Caki2 (cell line): ENCODE measurements at places on chromosomes 2 and 18. TPM values are rescaled to one million over a fixed set of nuclear protein-coding genes. Genes with fewer than 3 reads are reported as not detected.

DNA sequence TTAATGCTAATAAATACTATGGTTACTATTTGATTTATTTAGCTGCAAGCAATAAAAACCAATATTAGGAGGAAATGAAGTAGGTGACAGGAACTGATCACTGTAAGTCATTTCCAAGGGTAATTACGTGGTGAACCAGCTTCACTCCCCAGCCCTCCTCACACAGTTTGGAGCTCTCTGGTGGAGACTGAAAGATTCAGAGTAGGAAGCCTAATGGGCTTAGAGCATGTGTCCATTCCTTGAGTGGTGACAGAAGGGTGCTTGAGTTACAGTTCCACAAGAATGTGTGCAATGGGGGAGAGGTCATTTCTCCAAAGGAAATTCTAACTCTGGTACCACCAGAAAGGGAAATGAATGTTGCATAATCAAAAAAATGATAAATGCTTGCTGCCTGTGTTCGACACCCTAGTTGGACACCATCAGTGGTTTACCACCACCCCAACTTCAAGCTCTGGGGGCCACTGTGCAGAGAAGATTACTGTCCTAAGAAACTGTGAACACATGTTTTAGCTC is 285.1 kb upstream of the MMADHC start:
- no peak for DNase-seq

The CLEC4F gene
- not detected in 2 replicates for total RNA-seq

The XIRP2 gene
- not detected in 2 replicates for total RNA-seq

DNA sequence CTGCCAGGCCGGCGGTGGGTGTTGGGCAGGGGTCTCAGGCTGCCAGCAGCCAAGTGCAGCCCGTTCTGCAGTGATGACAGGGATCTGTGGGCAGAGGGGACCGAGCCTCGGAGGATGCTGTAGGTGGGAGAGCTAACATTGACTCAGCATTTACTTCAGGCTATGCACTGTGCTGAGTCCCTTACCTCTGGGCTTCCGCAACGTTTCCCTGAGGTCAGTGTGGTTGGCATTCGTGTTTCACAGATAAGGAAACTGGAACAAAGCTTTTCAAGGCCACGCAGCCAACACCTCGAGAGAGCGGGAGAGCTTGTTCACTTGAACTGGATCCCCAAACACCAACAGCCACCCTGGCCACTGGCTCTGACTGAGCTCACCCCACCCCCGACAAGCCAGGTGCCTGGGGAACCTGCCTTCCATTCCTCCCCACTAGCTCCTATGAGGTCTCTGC is 839 bp upstream of the GPR148 start:
- DNase-seq, result no peak

GRCh38 chr2:168217920-168218319 is 29.5 kb downstream of the STK39 start:
- no peak for DNase-seq

- no peak for DNase-seq
Measured at GRCh38 chr2:26269571-26270158, 24.9 kb downstream of the HADHB start.

- DNase-seq, result no peak
Measured at GRCh38 chr2:65661980-65662653, 229.7 kb upstream of the SPRED2 start.

- no peak for DNase-seq
Measured at GRCh38 chr2:2886922-2887321, 490.7 kb downstream of the EIPR1 start.

- DNase-seq, result no peak
Measured at GRCh38 chr2:207235621-207236020, 69.9 kb upstream of the KLF7 start.

The NPPC gene
- not detected in 2 replicates for total RNA-seq

The IL1RL2 gene
- not detected in 2 replicates for total RNA-seq

The ALMS1 gene
- 6.4 and 17.0 TPM in 2 replicates for total RNA-seq

The LGALSL gene
- 11.1 and 12.0 TPM in 2 replicates for total RNA-seq

The AMER3 gene
- total RNA-seq, result not detected in 2 replicates

The DHRS9 gene
- 0.70 and 0.88 TPM in 2 replicates for total RNA-seq

The EVA1A gene
- total RNA-seq, result 281 and 383 TPM in 2 replicates

- DNase-seq, result no peak
Measured at GRCh38 chr18:9058406-9058805, 44.1 kb upstream of the NDUFV2 start.

DNA sequence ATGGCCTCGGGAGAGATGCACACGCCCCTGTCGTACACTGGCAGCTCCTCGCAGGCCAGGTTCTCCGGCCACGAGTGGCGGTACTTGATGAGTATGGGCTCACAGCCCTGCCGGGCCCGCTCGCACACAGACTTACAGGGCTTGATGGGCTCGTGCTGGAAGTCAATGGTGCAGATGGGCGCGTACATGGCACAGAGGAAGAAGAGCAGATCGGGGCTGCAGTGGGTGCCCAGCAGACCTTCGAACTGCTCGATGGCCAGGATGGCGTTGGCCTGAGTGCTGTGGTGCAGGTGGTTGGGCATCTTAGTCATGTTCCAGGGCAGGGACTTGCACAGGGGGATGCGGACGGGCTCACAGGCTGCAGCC is 359 bp downstream of the FRZB start:
- DNase-seq, result no peak

The SPP2 gene
- total RNA-seq, result not detected in 2 replicates

- no peak for DNase-seq
Measured at GRCh38 chr18:50133526-50133925, 61.4 kb downstream of the MYO5B start.
